ENCODE measurements at places on chromosomes 16 and 17. TPM values are rescaled to one million over a fixed set of nuclear protein-coding genes. Genes with fewer than 3 reads are reported as not detected.

TP53TG3B gene
- not detected for total RNA-seq

SLC52A1 gene
- total RNA-seq: not detected

ITGA3 gene
- total RNA-seq: 588 TPM

EIF3CL gene
- total RNA-seq: 33.3 TPM

- DNase-seq: peak; percentile 47
Observed at GRCh38 chr16:77376358-77376757, 58.5 kb downstream of the ADAMTS18 start.

- DNase-seq: peak; percentile 15
Observed at GRCh38 chr17:56676810-56677209, 83.3 kb downstream of the NOG start.

GRCh38 chr17:59815965-59816364, 76.8 kb downstream of the TUBD1 start:
- peak; percentile 14 for DNase-seq

DNA sequence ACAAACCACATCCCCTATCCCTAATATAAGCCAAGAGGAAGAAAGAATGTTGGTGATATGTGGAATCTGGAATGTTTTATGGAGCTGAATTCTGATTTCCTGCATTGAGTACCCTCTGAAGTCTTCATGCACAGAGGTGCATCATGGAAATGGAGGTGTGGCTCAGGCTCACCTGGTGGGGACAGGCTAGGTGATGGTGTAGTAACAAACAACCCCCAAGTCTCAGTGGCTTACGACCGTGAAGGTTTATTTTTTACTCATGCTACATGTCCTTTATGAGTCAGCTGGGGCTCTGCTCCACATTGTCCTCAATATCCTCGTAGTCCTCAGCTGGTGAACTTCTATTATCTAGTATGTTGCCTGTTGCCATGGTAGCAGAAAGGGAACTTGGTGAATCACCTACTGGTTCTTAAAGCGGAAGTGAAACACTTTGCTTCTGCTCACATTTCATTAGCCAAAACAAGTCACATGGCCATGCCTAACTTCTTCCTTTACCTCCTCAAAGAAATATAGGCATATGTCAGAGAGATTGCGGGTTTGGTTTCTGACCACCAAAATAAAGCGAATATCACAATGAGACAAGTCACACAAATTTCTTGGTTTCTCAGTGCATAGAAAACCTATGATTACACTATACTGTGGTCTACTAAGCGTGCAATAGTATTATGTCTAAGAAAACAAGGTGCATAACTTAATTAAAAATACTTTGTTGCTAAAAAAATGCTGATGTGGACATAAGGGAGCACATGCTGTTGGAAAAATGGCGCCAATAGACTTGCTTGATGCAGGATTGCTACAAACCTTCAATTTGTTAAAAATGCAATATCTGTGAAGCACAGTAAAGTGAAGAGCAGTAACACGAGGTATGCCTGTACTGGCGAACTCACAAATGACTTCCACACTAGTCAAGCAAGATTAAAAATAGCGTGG, at the start of gene PMFBP1:
Gene PMFBP1, minus strand, starts transcription at position 51 of the 930 bp plus-strand sequence. CDS start 947 bp downstream, outside the sequence.
- DNase-seq: peak; percentile 45

DNA sequence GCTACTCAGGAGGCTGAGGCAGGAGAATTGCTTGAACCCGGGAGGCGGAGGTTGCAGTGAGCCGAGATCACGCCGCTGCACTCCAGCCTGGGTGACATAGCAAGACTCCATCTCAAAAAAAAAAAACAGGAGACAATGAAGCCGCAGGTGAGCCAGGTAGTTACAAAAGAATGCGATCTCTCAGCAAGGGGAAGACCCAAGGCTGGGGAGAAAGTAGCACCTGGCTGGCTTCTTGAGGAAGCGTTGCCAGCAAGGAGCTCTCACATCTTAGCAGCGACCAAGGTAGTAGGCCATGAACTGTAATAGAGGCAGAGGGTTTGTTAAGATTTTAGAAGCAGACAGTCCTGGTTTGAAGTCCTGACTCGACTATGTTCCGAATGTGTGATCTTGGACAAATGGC, 175.0 kb downstream of the AIPL1 start:
- no peak for DNase-seq

GRCh38 chr17:50221266-50221863, 19.9 kb upstream of the COL1A1 start:
- DNase-seq: peak; percentile 44

DNA sequence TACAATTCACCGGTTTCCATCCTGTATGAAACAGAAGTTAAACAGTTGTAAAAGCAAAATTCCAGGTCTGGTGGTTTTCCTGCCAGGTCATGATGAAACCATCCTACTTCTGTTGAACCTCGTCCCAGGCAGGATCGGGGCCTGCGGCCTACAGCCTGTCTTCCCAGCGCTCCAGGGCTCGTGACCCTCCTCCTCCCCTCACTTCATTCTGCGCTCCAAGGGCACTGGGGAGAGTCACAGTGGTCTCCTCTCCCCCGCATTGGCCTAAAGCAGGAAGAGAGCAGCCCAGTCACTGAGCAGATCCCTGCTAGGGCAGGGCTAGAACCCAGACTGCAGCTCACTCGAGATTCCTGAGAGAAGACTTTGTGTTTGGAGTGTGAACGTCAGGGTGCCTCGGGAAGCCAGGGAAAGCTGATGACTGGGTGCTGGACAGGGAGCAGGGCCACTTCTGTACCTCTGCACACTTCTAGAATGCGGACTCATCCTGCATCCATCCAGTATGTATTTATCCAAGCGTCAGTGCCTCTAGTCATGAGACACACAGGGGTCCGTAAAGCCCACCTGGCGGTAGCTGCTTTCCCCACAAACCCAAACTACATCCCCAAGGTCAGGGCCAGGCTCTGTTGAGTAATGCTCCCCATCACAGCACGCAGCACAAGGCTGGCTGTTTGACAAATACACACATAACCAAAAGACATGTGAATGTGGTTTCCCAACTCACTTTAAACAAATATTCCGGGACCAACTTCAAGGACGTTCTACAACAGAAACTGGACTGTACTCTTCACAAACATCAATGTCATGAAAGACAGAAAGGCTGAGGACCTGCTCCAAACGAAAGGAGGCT, 1.7 kb upstream of the ITGAE start:
- DNase-seq: no peak

- DNase-seq: no peak
Observed at GRCh38 chr17:58328195-58329034, at the start of gene TSPOAP1. TSPOAP1 (minus strand) TSS chr17:58328795; CDS start chr17:58327920, 875 bp downstream.

DNA sequence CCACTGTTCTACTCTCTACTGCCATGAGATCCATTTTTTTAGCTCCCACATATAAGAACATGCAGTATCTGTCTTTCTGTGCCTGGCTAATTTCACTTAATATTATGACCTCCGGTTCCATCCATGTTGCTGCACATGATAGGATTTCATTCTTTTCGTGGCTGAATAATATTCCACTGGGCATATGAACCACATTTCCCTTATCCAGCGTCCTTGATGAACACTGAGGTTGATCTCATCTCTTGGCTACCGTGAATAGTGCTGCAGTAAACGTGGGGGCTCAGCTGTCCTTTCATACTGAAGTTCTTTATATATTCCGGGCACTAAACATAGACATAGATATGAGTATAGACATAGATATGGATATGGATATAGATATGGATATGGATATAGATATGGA, 109.3 kb upstream of the TNRC6C start:
- no peak for DNase-seq
